ENCODE measurements at places on chromosomes 16 and 17.

- DNase-seq = no peak
Observed at GRCh38 chr17:9247401-9247938, 226.2 kb downstream of the NTN1 start.

- DNase-seq = no peak
Observed at GRCh38 chr16:2189252-2189893, 7.0 kb downstream of the CASKIN1 start.

GRCh38 chr17:2259769-2260536, 43.6 kb downstream of the SMG6 start:
- peak; percentile 69 for DNase-seq

GRCh38 chr16:82368041-82368440, 198.0 kb upstream of the MPHOSPH6 start:
- no peak for DNase-seq

- DNase-seq = no peak
Observed at GRCh38 chr17:29980261-29980660, 38.8 kb downstream of the EFCAB5 start.

DNA sequence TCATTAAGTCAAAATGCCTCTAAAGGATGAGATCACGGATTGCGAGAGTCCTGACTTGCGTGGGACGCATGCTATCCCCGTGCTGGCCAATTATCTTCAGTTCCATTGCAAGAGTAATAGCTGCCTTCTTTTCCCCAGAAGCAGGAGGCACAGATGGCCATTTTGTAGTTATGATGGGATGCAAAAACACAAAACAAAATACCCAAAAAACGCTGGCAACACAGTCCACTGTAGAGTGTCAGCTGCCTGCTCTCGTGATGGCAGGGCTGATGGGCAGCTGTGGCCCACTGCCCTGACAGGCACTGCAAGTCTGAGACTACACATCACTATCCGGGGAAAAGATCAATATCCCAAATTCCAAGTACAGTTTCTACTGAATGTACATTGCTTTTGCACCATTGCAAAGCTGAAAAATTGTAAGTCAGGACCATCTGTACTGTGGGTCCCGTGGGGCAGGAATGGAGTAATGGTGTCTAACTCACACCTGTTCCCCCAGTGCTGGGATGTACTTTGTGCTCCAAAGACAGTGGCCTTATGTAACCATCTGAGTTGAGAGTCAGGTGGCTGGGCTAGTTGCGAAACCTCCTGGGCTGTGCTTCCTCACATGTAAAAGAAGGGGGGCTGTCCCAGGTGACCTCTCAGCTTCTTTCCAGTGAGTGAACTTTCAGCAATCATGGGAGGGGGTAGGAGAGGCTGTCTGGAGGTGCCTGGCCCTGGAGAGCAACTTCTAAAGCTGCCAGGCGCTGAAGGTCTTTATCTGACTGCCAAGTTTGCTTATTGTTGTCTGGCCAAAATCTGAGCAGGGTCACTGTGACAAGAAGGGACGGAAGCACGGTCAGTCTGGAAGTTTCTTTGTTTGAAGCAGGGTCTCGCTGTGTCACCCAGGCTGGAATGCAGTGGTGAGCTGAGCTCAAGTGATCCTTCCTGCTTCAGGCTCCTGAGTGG, 4.7 kb downstream of the SLC47A1 start:
- no peak for DNase-seq

DNA sequence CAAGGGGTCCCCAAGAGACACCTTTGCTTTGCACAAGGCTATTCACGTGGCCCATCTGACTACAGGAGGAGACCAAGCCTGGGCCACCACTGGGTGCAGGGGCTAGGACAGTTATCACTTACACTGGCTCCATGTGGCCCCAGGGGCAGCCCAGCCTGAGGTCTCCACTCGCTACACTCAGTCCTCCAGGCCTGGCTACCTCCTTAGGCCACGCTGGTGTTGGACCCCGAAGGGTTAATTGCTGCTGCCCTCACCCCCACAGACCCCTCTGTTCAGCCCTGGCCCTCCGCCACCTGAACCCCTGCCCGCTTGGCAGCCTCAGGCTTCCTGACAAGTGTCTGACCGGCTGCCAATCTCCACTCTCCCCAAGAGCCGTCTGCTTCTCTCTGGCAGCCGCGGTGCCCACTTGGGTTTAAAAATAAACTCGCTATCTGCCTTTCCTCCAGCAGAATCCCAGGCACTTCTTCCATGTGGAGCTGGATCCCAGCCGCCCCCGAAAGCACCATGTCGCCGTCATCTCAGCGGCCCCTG, 27.8 kb downstream of the ADAM11 start:
- no peak for DNase-seq

DNA sequence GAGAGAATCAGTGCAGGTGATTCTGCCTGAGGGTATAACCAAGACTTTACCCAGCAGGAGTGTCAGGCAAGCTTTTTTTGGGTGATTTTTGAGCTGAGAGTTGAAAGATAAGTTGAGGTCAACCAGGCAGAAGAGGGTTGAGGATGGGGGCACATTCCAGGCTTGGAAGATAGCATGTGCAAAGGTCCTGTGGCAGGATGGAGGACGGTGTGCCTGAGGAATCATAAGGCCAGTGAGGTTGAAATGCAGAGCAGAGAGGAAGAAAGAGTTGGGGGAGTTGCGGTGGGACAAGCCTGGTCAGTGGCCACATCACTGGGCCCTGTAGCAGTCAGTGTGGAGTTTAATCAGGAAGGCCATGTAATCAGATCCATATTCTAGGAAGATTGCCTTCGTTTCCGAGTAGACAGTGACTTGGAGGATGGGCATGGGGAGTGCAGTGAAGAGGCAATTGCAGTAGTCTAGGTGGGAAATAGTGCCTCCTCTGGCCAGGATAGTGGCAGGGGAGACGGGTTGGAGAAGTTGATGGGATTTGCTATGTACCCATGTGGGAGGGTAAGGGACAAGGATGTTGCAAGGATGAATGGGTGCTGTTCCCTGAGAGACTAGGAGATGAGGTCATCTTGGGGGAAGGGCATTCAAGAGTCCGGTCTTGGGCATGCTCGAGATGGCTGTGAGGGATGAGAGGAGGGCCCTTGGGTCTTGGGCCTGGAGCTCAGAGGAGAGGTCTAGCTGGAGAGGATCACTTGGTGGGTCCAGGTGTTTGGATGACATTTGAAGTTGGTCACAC, 3.9 kb downstream of the PLEKHG4 start:
- DNase-seq = no peak

GRCh38 chr17:15090533-15090932, 174.6 kb downstream of the PMP22 start:
- no peak for DNase-seq

DNA sequence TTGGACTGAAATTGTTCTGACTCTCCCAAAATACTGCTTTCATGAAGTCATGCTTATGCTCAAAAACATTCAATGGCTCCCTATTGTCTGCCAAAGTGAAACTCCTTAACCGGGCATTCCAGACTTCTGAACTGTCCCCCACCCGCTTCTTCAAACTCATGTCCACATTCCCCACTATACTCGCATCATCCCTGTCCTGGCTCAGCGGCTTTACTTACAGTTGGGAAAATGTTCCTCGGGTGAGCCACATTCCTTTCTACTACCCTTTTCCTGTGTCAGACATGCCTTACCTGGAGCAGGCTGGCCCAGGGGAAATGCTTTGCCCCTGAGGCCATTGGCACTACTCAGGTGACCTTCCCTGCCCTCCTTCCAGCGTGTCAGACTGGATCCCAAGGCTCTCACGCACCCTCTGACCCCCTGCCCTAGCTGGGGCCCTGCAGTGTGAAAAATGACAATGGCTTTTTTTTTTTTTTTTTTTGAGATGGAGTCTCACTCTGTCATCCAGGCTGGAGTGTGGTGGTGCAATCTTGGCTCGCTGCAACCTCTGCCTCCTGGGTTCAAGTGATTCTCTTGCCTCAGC, 5.3 kb downstream of the CYGB start:
- DNase-seq = no peak

DNA sequence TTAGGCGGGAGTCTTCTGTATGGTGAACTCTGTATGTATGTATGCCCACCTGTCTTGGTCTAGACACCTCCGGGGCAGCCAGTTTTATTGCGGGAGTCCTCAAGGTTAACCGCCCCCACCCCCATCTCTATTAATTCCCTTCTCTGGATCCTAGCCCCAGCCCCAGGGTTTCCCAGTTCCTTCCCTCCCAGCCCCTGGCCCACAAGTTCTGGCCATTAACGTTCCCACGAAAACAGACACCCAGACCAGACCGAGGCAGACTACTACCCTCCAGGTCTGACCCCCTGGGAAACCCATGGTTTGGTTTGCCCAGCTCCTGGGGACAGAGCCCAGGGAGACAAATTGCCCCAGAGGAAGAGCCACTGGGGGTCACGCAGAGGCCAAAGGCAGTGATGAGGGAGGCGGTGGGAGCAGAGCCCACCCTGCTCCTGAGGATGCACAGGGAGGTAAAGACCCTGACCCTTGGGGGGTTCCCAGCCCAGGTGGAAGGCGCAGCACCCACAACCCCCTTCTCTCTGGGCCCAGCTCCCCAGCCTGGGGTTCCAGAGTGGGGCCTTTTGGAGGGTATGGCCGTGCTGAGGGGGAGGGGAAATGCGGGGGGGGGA, 8.5 kb downstream of the TBKBP1 start:
- DNase-seq = no peak

DNA sequence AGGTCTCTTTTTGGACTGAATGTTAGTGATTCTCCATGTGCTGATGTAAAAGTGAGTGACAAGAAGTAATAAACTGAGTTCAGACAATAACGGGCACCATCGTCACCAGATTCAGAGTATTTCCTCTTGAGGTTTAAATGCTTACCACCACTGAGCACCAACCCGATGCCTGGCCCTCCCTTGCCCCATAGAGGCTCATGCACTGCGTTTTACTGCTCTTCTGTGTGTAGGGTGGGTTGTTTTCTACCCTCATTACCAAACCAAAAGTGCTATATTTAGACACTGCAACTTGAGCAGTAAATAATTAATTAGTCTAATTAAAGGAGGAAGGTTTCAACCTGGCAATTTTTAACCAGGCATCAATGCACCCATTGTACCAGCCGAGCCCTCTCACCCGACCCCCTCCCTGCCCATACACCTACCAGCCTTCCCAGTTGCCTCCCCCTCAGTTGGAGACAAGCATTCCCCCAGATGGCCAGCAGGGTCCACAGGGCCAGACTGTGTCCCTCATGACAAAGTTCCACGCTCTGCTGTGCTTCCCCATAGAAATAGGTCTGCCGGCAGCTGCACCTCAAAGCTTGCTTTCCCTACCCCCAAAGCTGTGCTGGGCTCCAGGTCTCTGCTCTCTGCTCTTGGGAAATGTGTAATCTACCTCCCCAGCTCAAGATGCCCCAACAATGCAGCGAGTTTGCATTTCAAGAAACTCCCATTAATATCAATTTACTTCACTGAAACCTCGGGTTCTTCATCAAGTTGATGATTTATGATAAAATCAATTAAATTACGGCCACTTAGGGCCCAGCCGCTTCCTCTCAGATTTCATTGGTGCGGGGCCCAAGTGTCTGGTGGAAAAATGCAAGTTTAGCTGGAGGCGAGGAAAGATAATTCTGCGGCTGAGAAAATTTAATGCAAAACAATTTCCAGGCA, 16.0 kb downstream of the HOXB4 start:
- DNase-seq = no peak

GRCh38 chr16:87844809-87845208, 24.5 kb downstream of the SLC7A5 start:
- DNase-seq = no peak

GRCh38 chr17:73800893-73801292, 156.6 kb upstream of the SDK2 start:
- DNase-seq = no peak

DNA sequence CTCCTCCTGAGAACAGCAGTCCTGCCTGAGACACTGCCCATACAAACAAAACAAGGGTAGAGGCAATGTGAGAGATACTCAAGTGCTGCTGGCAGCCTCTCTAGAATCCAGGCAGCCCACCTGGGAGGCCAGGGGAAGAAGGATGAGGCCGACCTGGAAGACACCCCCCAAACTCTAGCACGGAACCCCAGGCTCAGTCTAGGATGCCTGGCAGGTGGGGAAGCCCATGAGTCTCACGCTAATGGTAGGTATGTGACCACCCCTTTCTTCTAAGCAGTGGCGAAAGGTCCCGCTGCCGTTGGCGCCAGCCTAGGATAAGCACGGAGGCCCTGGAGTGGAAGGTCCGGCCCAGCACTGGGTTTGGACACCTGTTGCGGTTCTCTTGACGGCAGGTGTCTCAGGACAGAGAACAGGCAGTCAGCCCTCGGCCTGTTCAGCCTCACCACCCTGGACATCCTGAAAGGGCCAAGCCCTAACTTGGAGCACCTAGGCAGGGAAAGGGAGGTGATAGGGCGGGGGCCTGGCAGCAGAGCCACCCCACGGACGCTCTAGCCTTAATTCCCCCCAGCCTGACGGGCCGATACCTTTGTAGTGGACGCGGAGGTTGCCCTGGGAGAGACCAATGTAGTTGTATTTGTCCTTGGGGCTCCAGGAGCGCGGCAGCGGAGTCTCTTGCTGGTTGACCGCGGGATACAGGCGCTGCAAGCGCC, 487 bp downstream of the RANBP10 start:
- DNase-seq = no peak

DNA sequence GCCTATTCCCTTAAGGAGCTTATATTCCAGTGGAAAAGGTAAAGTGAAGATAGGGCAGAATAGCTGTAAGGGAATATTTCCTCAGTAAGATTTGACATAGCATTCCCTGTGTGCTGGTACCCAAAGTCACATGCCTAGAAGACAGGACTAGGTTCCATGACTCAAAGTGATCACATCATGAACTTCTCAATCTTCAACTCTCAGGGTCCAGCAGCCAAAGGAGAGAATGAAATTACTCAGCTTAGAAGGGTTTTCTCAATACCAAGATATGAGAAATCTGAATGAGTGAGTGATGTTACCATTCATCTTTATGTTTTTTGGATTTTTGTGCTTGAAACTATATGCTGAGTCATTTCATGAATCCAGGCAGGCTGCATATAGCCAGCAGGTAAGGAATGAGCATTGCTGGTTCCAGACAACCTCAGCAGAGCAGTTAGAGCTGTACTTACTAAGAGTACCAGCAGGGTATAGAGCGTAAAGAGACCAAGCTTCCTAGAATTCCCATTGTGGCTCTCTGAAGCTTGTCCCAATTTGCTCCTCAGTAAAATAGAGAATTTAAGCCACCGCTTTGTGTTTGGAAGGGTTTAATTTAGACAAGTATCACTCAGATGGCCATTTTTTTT, 91.1 kb downstream of the ANKFN1 start:
- no peak for DNase-seq

- DNase-seq = no peak
Observed at GRCh38 chr16:58797137-58797801, 63.2 kb upstream of the GOT2 start.

DNA sequence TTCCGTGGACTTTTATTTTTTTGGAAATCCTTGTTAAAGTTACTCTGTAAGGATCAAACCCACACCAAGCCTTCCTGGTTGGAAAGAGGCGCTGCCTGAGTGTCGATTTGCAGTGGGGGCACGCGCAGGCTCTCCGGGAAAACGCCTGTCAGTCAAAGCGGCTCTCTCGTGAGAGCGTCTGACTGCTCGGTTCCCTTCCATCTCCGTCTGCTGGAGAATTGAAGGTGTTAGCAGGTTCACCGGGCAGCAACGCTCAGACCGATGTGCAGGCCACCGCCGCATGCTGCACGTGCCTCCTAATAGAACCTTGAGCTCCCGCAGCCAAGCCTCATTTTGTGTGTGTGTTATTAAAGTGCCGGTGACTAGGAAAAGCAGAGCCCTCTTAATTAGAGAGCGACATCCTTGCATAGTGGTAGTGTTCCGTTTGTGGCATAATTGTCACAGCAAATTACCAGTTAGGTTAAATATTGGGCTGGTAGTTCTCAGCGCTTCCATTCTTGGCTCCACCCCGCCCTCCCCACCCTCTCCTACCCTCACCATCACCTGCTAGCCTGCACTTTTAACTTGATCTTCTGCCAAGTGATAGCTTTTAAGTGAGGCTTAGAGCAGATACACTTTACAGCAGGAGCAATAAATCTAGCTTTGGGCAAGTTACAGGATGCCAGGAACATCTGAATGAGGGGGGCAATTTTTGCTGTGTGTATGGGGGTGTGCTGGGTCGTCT, 75.5 kb downstream of the RPA1 start:
- DNase-seq = no peak

- no peak for DNase-seq
Observed at GRCh38 chr16:85350973-85351372, 238.7 kb upstream of the CIBAR2 start.
